Gastroesophageal sphincter (tissue), 4 donors: ENCODE measurements at places on chromosomes 3 and 15.

DNA sequence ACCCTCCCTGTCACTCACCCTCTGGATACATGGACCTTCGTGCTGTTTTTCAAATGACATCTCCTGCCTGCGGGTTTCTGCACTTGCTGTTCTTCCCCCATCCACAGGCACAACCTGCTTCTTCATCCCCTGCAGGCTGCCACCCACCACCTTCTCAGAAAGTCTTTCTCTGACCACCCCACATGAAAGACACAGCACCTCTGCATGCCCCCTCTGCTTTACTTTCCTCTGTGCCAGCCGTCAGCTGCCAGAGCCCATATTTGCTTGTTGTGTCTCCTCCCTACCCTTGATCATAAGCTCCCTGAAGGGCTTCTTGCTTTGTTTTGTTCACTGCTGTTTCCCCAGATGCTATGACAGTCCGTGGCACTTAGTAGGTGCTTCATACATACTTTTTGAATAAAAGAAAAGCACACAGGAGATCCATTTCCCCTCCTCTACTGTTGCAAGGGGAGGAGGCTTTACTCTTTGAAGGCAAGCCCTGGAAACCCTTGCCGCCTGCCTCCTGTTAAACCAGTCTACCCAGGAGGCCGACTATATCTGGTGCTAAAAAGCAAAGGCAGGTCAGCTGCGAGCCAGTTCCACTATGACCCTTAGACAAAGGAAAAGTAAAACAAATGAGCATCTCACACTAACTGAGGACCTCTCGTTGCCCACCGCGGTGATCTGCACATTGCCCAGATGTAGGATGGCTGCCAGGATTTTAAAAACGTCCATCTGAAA is 31.9 kb downstream of the MYO5C start:
- ATAC-seq = no peak

- ATAC-seq = peak; percentile 81
Measured at GRCh38 chr3:64815195-64815631, 127.4 kb upstream of the ADAMTS9 start.

- ATAC-seq = no peak
Measured at GRCh38 chr3:99833617-99834205, 16.0 kb downstream of the CMSS1 start.

DNA sequence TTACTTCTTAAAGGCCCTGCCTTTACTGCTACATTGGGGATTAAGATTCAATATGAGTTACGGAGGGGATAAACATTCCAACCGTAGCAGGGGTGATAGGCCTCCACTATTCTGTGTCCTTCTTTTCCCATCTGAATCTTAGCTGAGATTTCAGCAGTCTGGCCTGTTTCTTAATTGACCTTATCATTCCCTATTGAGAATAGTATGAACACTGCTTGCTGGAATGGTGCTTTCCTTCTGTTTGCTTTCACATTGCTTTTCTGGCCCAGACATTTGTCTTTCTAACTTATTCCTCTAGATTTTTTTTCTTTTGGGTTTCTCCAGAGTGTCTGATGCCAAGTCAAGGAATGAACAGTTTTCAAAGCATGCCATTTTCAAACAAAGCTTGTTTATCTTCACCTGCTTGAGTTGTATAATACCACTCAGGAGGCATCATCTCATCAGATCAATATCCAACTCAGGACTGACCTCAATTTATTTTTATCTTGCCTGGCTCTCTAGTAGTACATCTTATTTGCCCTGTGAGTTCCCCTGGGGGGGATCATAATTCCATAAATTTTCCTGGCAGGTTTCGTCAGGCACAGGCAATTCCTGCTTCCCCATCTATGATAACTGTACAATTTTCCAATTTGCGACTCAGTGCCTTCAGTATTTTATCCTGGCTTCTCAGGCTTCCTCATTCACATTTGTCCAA is 161.1 kb upstream of the STT3B start:
- ATAC-seq = no peak

- ATAC-seq = no peak
Measured at GRCh38 chr15:95715116-95715903, 615.2 kb upstream of the NR2F2 start.

DNA sequence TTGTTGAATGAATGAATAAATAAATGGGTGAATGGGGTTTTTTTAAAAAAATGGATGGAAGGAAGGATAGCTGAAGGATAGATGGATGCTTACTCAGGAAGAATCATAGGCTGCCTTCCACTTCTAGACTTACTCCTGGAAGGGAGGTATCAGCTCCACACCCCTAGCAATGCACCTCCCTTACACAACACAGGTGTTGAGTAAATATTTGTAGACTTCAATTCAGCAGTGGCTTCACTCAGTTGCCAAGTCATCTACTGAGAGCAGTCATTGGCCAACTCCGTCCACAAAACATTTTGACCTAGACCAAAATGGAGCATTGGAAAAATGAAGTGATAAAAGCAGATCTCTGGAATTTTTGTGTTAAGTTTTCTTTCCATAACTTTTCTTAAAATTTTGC is 65.5 kb upstream of the ST8SIA2 start:
- no peak for ATAC-seq

- ATAC-seq = peak; percentile 17
Measured at GRCh38 chr3:57079474-57079831, 19.0 kb downstream of the SPATA12 start.

DNA sequence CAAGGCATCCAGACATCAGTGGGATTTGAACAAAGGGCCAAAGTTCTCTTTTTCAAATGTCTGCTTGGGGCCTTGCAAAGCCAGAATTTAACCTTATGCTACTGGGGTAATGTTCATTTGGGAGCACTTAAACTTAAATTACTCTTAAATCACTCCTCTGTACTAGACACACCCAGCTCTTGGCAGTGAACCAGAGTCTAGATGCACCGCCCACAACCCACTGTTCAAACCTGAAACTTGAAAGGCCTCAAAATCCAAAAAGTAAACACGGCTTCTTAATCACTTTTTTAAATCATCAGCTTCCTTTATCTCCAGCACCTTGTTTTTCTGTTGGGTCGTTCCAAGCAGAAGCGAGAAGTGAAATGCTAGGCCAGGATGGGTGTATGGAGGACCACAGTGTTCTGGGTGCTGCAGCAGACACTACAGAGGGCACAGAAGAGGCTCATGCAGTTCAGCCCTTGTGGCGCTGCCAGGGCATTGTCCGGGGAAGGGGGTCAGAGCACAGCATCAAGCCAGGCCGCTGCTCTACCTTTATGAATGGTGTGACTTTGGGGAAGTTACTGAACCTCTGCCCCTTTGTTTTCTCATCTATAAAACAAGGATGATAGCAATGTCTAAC is 28.8 kb downstream of the MECOM start:
- ATAC-seq = no peak

GRCh38 chr15:70057931-70058641 is 39.6 kb downstream of the TLE3 start:
- no peak for ATAC-seq

GRCh38 chr3:192869131-192870031 is 48.3 kb downstream of the MB21D2 start:
- peak; percentile 82 for ATAC-seq

GRCh38 chr3:132650153-132650552 is 9.5 kb downstream of the ACAD11 start:
- no peak for ATAC-seq

DNA sequence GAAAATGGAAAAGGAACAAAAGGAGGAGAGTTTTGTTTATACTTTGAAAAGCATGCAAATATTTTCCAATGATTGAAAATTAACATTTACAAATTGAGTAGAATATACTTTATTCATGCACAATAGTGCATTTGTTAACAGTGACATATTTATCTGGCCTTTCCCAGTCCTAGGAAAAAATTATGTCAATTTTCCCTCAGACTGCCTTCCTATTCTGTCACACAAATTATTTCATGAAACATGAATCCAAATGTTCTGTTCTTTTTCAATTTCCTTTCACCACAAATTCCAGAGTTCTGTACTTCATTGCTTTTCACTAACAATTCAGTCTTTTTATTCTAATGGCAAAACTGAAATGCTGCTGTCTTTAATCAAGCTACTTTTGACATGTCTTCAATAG is 945.1 kb downstream of the ROBO1 start:
- ATAC-seq = no peak

DNA sequence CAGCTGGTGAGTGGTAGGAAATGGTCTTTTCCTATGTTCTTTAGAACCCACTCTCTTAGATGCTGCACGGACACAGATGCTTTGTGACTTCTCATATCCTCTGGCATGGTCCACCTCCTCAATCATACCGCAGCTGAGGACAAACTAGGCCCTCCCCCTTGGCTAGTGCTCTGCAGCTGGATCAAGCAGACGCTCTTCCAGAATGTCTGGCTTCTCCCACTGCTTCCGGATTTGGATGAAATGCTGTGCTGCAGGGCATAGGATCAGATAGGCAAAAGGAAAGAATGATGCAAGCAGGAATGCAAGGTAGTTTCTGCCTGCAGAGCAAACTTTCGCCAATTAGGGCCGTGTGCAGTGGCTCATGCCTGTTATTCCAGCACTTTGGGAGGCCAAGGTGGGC is 75.7 kb upstream of the SLC4A7 start:
- ATAC-seq = peak; percentile 71

DNA sequence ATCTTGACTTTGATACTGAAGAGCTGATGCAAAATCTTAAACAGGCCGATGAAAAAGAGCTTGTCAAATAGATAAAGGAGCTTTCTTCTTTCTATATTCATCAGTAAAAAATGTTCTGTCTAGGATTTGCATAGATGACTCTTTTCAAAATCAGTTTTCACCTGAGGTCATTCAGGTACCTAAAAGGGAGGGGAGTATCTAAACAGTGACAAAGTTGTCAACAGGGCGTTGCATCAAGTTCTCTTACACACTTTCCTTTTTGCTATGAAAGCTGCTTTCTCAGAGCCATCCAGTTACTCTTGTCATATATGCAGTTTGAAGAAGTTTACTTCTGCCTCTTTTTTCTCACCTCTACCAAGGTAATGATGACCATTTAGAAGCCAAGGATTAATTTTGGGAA is 60.0 kb downstream of the AKAP13 start:
- no peak for ATAC-seq

- ATAC-seq = no peak
Measured at GRCh38 chr3:95148107-95148506, 1085.2 kb downstream of the NSUN3 start.

DNA sequence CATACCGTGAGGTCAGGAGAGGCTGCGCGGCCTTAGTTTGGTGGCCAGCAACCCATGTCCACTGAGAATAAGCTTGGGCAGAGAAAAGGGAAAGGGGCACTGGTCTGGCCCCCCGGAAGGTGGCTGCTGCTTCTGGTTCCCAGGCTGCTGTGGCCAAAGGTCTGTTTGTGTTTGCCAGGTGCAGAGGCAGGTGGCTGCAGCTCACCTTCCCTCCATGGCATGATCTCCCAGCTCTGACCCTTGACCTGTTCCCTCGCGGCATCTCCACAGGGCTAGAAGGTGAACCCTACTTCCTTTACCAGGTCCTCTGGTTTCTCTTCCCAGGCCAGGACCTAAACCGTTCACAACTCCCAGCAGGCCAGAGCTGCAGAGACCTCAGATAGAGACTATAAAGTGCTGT is 13.8 kb downstream of the VPS18 start:
- ATAC-seq = no peak

DNA sequence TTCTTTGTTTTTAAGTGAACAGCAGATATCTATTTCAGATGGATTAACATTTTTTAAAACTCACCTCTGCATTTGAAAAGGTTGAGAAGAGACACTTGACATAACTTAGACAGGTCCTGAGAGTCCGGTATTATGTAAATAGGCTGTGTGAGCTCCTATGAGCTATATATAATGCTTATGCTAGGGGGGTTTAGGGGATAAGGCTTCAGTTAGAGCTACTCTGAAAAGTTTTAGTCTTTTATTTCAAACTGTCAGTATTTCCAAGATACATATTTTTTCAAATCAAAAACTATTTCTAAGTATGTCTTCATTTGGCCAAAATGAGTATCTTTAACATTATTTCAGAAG is 16.9 kb downstream of the SHC4 start:
- no peak for ATAC-seq

- ATAC-seq = no peak
Measured at GRCh38 chr3:188473045-188473444, 319.1 kb downstream of the LPP start.

GRCh38 chr3:69378112-69378802 is 7.6 kb downstream of the FRMD4B start:
- no peak for ATAC-seq

DNA sequence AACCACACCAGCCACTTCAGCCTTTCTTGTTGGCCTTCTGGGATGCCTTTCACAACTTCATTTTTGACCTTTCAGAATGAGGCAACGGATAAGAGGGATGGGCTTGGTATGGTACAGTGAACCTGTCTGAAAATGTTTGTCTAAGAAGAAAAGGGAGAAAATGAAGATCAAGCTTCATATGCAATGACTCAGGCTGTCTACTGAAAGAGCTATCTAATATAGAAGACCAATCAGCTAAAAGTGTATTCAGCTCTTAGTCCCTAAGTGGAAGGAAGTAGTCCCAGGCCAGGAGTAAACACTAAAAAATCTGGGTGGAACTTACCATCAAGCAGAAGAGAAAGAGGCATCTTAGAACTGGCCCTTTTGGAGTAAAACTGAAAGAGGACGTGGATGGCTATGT is 12.2 kb upstream of the UPK1B start:
- ATAC-seq = no peak

GRCh38 chr3:58478781-58479180 is 13.1 kb upstream of the KCTD6 start:
- no peak for ATAC-seq

GRCh38 chr15:76730262-76730661 is 174.9 kb downstream of the SCAPER start:
- ATAC-seq = no peak

DNA sequence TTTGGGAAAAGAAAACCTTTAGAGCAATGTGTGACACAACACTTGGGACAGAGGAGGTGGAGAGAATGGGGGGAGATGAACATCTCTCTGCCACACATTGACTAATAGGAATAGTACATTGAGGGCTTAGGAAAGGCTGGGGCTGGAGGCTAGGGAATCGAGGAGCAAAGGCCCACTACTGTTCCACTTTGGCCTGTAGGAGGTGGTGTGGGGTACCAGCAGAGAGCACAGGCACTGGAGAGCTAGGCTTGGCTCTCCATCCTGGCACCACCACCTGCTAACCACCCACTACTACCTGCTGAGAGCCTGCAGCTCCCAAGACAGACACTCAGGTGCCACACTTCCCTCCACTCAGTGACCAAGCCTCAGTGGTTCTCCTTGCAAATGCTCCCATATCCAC is 19.4 kb downstream of the CCDC32 start:
- no peak for ATAC-seq

GRCh38 chr3:70973558-70973957 is 610.0 kb downstream of the FOXP1 start:
- ATAC-seq = no peak

DNA sequence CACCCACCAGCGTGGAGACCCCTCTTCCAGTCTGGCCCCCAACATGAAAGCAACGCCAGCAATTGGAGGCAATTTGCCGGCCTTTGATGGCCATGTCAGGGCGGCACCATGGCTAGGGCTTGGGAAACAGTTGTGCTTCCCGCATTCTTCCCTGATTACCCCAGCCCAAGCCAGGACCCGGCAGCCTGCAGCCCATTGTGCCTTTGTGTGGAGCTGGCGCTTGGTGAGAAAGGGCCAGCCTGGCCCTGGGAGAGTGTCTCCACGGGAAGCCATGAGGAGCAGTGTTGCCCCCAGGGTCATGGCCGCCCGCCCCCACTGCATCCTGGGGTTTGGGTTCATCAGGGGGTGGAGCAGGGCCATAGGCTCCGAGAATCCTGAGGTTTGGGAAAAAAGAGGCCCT is 66.0 kb downstream of the DNAJB8 start:
- ATAC-seq = no peak
